ENCODE measurements at places on chromosomes 6 and 20.

- no peak for DNase-seq
Observed at GRCh38 chr20:17665756-17666155, 16.3 kb downstream of the RRBP1 start.

DNA sequence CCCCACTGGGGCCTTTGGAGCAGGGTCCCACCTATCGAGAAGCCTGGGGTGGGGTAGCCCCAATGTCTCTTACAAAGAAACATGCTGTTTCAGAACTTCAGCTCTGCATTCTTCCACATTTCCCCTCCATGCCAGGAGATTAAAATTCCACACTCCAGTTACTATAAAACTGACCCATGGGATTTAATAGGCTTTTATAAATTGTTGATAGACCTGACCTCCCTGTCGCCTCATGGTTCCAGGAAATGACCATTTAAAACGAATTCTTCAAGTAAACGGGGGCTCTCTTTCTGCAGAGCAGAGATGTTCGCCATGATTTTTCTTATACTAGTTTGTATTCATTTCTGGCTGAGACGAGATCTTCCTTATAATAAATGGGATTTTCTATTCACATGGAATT lies 19.3 kb downstream of the RIN2 start:
- no peak for DNase-seq

DNA sequence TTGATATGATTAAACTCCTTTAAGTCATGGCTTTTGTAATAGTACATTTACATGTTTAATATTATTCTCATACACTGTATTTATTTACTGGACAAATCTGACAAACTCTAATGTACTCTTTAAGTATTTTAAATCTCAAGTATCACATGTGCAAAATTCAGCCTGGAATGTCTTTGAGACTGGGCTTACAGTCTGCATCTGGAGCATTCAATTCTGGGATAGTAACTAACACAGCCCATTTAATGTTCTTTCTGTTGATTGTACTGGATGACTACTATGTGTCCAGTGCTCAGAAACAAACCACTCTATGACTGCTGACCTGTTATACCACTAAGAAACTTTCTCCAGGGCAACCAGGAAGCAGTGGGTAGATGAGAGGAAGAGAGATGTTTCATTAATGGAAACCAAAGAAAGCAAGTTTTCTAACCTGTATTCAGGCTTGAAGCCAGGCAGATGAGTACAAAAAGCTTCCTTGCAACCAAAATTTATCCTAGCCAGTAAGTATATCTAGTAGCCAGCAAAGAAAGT lies 26.8 kb downstream of the FBXL4 start:
- DNase-seq = no peak

GRCh38 chr6:75025371-75025770 lies 180.5 kb downstream of the COL12A1 start:
- DNase-seq = no peak
